ENCODE measurements at places on chromosomes 16 and 17.
A peak's percentile ranks its signal among the peaks of the same experiment; 100 is the strongest.

DNA sequence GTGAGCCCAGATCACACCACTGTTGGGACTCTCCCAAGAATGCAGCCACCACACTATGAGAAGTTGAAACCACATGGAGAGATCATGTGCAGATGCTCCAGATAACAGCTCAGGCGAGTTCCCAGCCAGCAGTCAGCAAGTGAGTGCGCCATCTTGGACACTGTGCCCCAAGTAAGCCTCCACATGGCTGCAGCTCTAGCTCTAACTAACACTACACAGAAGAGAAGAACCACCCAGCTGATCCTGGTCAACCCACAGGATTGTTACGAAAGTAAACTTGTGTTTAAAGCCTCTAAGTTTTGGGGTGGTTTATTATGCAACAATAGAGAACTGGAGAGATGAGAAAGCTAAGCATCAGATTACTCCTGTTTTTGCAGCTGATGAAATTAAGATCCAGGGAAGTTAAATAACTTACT is 25.8 kb downstream of the SLC38A7 start:
- DNase-seq, result no peak

GRCh38 chr17:4600563-4600962 is 16.2 kb downstream of the SMTNL2 start:
- no peak for DNase-seq

GRCh38 chr17:60908324-60908723 is 230.7 kb downstream of the BCAS3 start:
- no peak for DNase-seq

DNA sequence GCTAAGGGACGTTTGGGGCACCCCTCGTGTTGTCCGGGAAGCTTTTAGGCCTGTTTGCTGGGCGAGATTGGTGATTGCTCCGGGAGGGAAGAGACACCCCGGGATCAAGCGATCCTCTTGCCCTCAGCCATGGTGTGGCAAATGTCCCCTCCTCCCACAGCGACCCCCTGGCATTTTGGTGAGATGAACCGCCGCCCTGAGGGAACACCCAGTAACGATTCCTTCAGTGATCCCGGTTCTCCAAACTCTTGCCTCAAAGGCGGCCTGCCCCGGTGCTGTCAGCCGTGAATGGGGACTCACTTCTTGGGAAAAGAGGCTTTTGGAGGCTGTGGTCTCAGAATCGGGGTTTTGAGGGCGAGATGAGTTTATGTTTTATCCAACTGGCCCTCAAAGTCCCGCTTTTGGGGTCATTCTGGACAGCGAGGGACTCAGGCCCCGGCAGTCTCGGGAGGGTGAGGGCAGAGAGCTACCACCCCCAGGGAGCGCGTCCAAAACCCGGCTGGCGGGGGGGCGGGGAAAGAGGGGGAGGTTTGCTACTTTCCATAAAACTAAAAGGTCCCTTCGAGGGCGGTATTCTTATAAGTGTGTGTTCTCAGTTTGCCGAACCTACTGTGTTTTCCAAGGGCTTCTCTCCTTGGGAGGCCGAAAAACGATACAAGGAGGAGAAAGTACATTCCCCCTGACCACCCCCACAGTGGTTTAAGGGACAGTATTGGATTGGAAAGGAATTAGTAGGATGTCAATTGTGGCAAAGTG is 232.7 kb downstream of the MRTFB start:
- DNase-seq, result no peak

- no peak for DNase-seq
Measured at GRCh38 chr17:13036751-13037150, 18.9 kb upstream of the ELAC2 start.

- DNase-seq, result no peak
Measured at GRCh38 chr17:40461732-40462342, 18.6 kb downstream of the IGFBP4 start.

DNA sequence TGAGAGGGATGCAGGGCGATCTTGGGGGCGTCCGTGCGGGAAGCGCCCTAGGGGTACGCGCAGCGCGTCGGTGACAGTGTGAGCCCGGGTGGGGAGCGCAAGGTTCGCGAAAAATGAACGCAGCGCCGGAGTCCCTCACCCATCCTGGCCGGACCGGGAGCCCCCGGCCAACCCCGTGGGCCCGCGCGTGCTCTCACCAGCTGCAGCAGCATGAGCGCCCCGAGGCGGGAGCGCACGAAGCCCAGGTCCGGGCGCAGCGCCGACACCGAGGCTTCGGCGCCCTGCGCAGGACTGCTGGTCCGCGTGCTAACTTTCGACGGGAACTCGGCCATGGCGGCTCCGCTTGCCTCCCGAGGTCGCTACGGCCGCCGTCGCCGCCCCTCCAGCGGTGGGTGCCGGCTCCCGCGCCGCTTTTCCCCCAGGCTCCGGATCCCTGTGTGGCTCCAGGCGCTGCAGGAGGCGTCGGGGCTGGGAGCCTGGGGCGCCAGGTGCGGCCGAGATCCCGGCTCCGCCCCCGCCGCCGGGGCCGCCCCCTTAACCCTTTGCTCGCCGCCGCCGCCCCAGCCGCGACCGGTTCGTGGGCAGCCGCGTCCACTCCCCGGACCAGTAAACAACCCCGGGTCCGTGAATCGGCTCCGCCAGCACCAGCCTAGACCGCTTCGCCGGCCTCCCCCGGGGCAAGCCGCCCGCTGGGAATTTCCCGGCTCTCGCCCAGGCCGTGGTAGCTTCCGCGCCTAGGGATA is at the start of gene PLLP:
Gene PLLP, minus strand, starts transcription at position 464 of the 743 bp plus-strand sequence. Its CDS starts 132 bp downstream, at position 332.
- peak; percentile 52 for DNase-seq

GRCh38 chr17:30173649-30174048 is 57.0 kb downstream of the NSRP1 start:
- DNase-seq, result no peak

GRCh38 chr17:44829523-44830358 is at the start of gene GJC1:
Gene GJC1 (minus strand): TSS chr17:44830287. CDS start chr17:44805817, 24,470 bp downstream.
- DNase-seq, result no peak

GRCh38 chr17:76039121-76039520 is 12.0 kb upstream of the EVPL start:
- DNase-seq, result no peak

DNA sequence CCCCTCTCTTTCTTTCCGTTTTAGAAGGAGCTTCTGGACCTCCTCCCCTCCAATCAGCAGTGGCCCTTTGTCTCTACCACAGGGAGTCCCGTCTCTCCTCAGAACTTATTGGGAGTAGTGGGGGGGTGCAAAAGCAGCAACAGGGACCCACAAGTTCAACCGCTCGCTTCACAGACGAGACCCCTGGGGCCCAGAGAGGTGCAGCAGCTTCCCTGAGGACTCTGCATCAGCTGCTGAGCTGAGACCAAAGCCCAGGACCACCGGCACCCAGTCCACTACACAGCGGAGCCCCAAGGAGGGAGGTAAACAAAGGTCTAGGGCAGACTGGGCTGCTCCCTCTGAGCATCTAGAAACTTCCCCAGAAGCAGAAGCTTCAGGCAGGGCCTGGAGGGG is 123.9 kb downstream of the SDK2 start:
- DNase-seq, result no peak

GRCh38 chr16:20853143-20853542 is 46.8 kb downstream of the REXO5 start:
- DNase-seq, result no peak

- DNase-seq, result no peak
Measured at GRCh38 chr16:67580202-67580601, 17.9 kb downstream of the CTCF start.

- DNase-seq, result no peak
Measured at GRCh38 chr17:7045492-7046126, 1.7 kb upstream of the SLC16A11 start.

DNA sequence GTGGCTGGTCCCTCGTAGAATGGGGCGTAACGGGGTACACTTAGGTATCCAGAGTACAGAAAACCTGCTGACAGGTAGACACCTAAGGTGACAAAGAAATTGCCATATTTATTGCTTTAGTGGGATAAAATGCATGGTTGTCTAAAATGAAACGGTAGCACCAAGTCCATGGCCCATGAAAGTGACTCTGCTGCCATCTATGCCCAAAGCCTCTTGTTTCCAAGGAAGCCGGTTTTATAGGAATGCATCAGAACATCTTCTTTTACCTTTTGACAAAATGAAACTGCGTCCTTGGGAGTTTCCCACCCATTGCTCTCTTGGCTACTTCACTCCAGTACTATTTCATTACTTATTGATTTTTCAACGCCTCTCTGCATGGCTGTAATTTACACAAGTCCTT is 151.3 kb upstream of the ZFHX3 start:
- no peak for DNase-seq

GRCh38 chr16:78620291-78620690 is 520.8 kb downstream of the WWOX start:
- no peak for DNase-seq

- no peak for DNase-seq
Measured at GRCh38 chr17:15194859-15195277, 70.3 kb downstream of the PMP22 start.

GRCh38 chr16:21574372-21574771 is 25.0 kb upstream of the METTL9 start:
- DNase-seq, result no peak

GRCh38 chr16:86571530-86571915 is 4.9 kb downstream of the FOXC2 start:
- DNase-seq, result no peak

DNA sequence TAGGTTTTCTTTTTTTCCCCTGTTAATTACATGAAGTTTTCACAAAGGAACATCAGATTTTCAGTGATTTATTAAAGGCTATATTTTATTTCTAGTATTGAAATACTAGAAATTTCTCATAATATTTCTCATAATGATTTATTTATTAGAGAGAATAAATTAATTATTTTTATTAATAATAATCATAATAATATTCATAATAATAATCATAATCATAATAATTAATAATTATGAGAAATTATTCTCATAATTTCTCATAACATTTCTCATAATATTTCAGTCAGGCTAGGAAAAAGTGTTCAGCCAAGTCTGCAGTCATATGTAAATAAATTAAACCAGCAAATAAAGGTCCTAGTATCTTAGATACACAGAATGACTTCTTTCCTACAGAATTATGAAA is 41.4 kb downstream of the CNTNAP4 start:
- no peak for DNase-seq

DNA sequence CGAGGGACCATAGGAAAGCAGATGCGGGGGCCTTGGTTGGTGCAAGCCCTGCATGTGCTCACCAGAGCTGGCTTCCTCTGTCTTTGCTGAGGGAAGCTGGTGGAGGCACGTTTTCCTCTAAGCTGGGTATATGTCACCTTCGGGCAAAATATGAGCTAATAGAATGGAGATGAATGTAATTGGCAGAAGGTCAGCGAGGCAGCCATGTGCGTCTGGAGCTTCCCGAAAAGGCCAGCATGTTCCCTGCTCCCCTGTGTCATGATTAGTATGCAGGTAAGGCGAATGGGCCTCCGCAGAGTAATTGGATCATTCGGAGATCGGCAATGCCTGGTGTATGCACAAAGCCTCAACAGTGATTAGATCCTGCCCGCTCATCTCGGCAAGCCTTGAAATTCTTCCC is 806.2 kb upstream of the EEF2KMT start:
- no peak for DNase-seq

DNA sequence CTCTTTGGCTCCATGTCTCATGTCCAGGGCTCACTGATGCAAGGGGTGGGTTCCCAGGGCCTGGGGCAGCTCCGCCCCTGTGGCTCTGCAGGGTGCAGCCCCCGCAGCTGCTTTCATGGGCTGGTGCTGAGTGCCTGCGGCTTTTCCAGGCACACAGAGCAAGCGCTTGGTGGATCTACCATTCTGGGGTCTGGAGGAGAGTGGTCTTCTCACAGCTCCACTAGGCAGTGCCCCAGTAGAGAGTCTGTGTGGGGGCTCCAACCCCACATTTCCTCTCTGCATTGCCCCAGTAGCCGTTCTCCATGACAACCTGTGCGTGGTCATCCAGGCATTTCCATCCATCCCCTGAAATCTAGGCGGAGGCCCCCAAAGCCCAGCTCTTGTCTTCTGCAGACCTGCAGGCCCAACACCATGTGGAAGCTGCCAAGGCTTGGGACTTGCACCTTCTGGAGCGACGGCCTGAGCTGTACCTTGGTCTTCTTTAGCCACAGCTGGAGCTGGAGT is 5.2 kb downstream of the IL32 start:
- DNase-seq, result no peak

DNA sequence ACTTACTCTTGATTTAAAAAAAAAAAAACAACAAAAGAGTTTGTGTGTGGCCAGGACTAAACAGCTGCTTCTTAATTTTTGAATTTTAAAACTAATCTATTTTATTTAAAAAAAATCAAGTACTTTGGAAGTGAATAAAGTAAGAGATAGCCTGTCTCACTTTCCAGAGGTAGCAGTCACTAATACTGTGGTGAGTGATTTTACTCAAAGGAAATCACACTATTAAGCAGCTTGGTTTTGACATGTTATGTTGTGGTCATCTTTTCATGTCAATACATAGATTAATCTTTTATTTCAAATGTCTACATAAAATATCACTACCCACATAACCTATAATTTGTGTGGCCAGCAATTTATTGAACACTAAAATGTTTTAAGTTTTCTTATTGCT is 102.2 kb upstream of the HLF start:
- no peak for DNase-seq

- DNase-seq, result no peak
Measured at GRCh38 chr17:67578142-67578457, 139.6 kb upstream of the NOL11 start.

- no peak for DNase-seq
Measured at GRCh38 chr17:32871746-32872145, 5.2 kb downstream of the MYO1D start.

DNA sequence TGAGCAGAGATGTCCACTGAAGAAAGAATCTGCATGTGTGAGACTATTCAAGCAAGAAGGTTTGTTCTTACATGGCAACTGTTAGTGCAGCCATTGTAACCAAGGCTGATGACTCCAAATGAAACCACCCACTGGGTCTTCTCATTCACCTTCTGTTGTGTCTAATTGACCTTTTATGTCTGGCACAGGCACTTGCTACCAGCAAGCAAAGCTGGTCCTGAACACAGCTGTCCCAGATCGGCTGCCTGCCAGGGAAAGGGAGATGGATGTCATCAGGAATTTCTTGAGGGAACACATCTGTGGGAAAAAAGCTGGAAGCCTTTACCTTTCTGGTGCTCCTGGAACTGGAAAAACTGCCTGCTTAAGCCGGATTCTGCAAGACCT is 3.6 kb downstream of the CDC6 start:
- no peak for DNase-seq

- DNase-seq, result no peak
Measured at GRCh38 chr17:33164169-33164881, 128.8 kb downstream of the ASIC2 start.

DNA sequence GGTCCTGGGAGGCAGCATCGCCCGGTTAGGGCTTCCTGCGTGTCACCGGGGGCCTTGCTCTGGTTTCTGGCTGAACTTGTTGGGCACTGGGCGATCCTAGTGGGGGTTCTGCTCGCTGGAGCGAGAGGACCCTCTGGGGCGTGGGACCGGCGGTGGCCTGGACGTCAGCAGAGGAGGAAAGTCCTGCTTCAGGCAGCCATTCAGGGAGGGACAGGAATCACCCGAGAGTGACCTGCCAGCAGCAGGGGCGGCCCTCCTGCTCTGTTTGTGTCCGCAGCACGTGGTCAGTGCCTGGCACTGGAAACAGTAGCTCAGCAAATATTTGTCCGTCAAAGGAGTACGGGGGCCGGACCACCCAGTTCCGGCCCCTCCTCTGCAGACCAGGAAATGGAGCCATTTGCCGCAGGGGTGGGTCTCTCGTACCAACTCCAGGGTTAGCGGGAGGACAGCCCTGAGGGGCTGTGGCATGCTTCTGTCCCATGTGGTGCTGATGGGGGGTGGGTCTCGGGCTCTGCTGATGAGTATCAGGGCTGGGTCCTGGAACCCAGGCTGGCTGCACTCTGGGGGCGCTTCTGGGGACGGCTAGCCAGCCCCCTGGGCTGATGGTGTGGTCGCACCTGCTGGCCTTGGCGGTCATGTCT is 48.3 kb downstream of the BAIAP2 start:
- DNase-seq, result no peak

GRCh38 chr17:4959261-4959965 is 8.2 kb downstream of the SPAG7 start:
- DNase-seq, result no peak
